ENCODE measurements at places on chromosomes 4 and X.
A peak's percentile ranks its signal among the peaks of the same experiment; 100 is the strongest.

GRCh38 chr4:88843067-88843685, 145.5 kb upstream of the NAP1L5 start:
- DNase-seq: no peak

DNA sequence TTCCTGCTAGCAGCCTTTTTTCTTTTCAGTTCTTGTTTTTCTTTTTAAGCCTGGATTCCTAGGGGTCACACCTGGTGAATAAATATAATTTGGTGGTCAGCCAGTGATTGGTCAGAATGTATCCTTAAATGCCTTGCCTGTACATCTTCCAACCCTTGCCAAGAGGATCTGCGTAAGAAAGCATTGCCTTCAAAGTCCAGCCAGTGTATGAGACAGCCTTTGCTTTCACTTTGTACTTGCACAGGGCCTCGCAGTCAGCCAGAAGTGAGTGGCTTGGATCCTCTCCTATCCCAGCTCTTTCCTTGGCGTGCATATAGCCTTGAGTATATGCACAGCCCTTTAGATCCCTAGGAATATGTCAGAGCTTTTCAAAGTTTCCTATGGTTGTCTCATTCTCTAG, 22.2 kb downstream of the KANTR start:
- no peak for DNase-seq

- DNase-seq: no peak
These were observed 11.2 kb upstream of the C1QTNF7 start for GRCh38 chr4:15416357-15417232.

DNA sequence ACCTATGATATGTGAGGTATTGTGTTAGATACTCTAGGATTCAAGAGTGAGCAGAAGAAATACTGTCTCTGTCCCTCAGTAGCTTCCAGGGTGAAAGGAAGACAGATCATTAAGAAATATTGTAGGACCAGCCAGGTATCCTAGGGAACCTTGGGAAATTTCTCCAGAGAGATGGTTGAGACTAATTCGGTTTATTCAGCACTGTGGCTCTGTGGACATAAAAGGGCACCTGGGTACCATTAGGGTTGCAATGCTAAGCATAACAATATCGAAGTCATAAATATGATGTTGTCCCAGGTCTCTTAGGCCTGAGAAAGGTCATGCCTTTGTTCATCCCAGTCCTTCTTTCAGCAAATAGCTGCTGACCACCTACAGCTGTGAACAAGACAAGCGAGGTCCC, 61.0 kb downstream of the FAM114A1 start:
- no peak for DNase-seq

GRCh38 chr4:56301997-56302496, 85.2 kb downstream of the AASDH start:
- no peak for DNase-seq

GRCh38 chr4:141275834-141276233, 55.1 kb downstream of the ZNF330 start:
- no peak for DNase-seq

DNA sequence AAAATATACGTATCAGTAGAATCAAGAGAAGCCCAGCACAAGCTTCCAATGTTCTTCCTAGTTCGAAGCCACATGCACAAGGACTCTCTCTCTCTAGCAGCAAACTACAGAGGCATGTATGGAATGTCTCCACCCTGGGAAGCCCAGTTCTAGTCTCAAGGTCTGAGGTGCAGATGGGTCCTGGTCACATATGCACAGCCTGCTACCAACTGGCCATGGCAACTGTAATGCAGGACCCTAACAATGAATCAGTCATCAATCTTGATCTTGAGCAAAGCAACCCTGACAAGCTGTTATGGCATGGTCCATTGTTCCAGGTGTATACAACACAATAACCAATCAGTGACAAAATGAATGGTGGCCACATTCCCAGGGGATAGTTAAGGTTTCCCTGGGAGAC, 55.8 kb downstream of the MBNL3 start:
- no peak for DNase-seq

DNA sequence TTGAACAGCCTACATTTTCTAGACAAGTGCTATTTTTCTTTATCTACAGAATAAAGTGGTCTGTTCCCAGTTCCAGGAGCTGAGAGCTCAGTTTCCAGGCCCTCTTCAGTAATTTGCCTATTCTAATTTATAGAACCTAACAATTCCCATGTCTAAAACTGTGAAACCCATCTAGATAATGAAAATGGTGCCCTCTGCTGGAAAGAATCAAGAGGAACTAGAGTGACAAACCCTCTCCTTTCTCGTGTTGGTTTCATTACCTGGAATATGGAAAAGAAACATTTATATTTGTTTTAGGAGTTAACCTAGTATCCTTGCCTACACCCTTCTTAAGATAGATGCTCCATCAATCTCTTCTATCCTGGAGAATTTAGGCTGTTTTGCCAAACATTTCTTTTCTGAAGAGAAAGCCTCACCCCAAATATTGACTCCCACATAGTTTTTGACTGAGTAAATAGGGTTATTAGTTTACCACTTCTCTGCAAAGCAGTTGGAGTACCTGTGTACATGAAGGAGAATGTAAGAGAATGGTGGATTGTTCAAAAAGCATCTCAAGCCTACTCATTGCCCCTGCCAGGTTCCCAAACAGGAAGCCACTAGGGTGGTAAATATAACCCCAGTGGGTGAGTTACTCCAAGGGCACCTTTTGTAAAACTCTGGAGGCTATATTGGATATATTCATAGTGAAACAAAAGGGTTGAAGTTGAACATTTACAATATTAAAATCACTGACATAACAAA, 121.6 kb downstream of the RASL11B start:
- no peak for DNase-seq

- DNase-seq: peak; percentile 22
These were observed 3.4 kb downstream of the ATP1B4 start for GRCh38 chrX:120365320-120365719.

- no peak for DNase-seq
These were observed 15.4 kb downstream of the AMTN start for GRCh38 chr4:70533791-70534190.

- no peak for DNase-seq
These were observed 413.7 kb downstream of the PDGFC start for GRCh38 chr4:156557920-156558319.

- DNase-seq: no peak
These were observed 59.9 kb downstream of the RTL9 start for GRCh38 chrX:110418316-110419235.

DNA sequence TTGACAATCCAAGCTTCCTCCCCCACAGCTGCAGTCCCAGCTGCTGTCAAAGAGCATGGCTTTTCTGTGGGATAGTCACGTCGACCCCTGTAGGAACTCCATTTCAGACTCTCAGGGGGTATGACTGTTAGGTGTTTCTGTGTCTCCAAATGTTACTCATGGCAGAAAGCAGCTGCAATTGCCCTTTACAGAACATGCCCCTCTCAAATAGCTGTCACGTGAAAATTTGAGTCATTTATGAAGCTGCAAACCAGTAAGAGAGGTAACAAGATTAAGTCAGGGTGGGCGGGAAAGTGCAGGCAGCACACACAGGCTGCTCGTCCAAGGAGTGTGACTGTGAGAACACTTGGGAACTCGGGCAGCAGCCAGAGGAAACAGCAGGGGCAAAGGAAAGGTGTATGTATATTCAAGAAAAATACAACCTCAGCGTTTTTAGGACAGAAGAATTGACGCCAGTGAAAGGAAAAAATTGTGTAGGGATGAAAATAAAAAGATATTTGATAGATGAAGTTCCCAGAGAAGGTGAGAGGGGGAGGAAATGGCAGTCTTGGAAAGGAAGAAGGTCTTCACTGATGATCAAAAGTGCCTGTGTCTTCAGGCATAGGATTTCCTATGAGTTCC, 66.5 kb upstream of the TMEM184C start:
- DNase-seq: no peak

Measured in activated effector memory CD4-positive, alpha-beta T cell treated with Interleukin-2 at 50 U/mL for 16 hours (primary cell).